ENCODE measurements at places on chromosomes 5 and 9.

GRCh38 chr5:107294211-107294550, 376.6 kb downstream of the EFNA5 start:
- no peak for DNase-seq

- no peak for DNase-seq
These were observed 31.6 kb upstream of the ELL2 start for GRCh38 chr5:95993266-95993665.

- no peak for DNase-seq
These were observed at the start of gene CHSY3 for GRCh38 chr5:129904102-129904666. TSS of gene CHSY3 (plus strand) at chr5:129904465.

- no peak for DNase-seq
These were observed 52.1 kb downstream of the TLE1 start for GRCh38 chr9:81637276-81637675.

DNA sequence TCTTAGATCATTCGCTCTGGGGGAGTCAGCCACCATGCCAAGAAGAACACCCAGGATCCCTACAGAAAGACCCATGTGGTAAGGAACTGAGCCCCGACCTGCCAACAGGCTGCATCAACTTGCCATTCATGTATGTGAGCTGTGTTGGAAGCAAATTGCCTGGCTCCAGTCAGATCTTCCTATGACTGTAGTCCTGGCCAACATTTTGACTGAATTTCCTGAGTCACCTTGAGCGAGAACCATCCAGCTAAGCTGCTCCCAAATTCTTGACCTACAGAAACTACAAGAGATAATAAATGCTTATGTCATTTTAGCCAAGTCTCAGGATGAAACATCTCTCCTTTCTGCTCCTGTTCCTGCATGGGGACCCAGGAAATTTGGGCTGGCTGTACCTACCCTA, 40.0 kb upstream of the SLC44A1 start:
- DNase-seq: no peak

- no peak for DNase-seq
These were observed 988 bp downstream of the OXCT1 start for GRCh38 chr5:41869151-41869723.

DNA sequence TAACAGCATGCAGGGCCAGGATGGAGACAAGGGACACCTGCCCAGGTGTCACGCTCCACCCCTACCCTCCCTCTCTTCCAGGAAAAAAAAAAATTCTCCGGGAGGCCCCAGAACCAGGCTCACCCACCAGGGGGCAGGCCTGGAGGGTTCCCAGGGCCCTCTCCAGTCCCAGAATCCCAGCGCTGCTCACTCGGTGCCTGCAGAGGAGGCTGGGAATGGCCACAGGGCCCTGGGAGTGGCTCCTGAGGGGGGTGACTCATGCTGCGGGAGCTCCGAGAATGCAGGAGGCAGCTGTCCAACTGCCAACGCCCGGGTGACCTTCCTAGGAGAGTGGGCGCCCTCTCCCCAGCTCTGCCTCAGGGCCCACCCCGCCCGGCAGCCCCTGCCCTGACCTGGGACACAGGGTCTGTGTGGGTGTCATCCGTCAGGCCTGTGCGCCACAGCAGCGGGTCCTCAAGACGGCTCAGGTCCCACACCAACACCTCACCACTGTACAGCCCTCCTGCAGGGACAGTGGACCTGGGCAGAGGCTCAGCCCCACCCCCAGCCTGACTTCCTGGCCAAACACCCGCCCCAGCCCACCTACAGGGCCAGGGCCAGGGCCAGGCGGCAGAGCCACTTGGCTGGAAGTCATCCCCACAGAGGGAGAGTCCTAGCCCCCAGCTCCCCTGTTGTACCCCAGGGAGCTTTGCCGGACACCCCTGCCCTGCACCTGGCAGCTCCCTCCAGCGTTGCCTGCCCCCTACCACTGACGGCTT, 21.2 kb downstream of the DYNC2I2 start:
- DNase-seq: no peak

DNA sequence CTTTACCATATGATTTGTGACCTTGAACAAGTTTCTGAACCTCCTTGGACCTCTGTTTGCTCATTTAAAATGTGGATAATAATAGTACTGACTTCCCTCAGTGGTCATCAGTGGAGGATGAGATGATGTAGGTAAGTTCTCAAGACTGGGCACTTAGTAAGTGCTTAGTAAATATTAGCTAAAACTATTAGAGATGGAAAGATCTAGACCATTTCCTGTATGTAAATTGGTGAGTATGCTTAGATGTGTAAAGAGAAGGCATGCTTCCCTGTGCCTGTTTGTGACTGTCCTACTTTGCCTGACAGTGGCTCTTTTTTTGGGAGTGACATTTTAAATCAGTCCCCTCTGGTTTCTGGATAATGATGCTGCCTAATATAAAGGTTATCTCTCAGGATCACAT, 288.1 kb downstream of the GABRB2 start:
- no peak for DNase-seq

DNA sequence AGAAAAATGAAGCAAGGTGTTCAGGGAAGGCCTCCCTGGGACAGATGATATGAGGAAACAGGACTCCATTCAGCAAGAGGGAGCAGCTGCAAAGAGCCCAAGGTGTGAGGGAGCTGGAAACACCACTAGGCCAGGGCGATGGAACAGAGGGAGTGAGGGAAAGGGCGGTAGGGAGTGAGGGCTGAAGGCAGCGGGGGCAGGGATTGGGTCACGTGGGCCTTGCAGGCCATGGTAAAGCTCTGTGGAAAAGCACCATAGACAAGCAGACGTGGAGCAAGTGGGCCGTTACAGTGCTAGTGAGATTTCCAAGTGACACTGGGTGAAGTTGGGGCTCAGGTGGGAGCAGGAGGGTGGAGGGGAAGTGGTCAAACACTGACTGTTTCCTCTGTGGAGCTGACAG, 10.8 kb upstream of the PRRC1 start:
- no peak for DNase-seq

- no peak for DNase-seq
These were observed 34.3 kb downstream of the NACC2 start for GRCh38 chr9:136060671-136061371.

- DNase-seq: no peak
These were observed 257.4 kb downstream of the ENC1 start for GRCh38 chr5:74382987-74383593.

DNA sequence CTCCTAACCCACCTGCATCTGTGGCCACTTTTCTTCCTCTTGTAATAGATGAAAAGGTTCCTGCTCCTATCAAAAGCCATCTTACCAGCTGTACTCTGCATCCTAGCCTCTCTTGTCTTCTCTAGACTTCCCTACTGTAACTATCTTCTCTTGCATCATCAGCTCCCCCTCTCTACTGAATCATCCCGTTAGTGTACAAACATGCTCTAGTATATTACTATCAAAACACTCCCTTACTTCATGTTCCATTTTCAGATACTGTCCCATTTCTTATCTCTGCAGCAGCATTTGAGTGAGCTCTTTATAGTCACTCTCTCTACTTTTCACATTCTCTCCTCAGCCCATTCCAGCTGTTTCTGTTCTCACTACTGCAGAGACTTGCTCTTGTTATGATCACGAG, 2.8 kb downstream of the SRA1 start:
- DNase-seq: no peak

DNA sequence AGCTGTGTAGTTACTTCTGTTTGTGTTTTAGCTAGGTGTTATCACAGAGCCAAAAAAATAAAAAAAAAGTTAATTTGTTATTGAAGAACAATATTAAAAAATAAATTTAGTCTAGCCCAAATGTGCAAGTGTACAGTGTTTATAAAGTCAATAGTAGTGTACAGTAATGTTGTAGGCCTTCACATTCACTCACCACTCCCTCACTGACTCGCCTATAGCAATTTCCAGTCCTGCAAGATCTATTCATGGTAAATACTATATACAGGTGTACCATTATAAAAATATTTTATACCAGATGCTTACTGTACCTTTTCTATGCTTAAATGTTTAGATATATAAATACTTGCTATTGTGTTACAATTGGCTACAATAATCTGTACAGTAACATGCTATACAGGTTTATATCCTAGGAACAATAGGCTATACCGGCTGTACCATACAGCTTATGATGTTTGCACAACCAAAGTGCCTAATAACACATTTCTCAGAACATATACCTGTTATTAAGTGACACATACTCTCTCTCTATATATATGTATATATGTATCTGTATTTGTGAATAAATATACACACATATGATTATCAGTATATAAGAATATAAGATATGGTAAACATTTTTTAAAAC, 341.4 kb upstream of the EDIL3 start:
- no peak for DNase-seq

GRCh38 chr9:114247077-114247476, 75.8 kb upstream of the ORM1 start:
- no peak for DNase-seq

DNA sequence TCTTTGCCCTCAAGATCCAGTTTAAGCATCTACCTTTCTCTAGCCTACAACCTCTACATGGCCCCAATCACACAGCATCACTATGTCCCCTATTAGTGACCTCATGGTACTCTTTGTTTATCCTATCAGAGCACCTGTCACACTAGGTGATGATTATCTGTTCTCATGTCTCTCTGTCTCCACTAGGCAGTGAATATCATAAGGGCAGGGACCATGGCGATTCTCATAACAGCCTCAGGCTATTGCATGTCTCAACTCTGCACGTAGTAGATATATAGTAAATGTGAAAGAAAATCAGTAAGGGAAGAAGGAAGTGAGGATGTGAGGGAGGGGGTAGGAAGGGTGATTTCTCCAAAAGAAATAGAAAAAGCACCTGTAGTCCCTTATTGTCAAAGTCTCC, 311.0 kb downstream of the NSG2 start:
- DNase-seq: no peak

- no peak for DNase-seq
These were observed 26.1 kb upstream of the RNU6ATAC start for GRCh38 chr9:134190232-134191121.

- peak; percentile 17 for DNase-seq
These were observed 100.6 kb upstream of the SELENOP start for GRCh38 chr5:42912184-42912798.

- DNase-seq: no peak
These were observed 277.5 kb downstream of the MARCHF11 start for GRCh38 chr5:15902066-15902465.

- no peak for DNase-seq
These were observed 90.5 kb upstream of the TNC start for GRCh38 chr9:115208501-115208900.

DNA sequence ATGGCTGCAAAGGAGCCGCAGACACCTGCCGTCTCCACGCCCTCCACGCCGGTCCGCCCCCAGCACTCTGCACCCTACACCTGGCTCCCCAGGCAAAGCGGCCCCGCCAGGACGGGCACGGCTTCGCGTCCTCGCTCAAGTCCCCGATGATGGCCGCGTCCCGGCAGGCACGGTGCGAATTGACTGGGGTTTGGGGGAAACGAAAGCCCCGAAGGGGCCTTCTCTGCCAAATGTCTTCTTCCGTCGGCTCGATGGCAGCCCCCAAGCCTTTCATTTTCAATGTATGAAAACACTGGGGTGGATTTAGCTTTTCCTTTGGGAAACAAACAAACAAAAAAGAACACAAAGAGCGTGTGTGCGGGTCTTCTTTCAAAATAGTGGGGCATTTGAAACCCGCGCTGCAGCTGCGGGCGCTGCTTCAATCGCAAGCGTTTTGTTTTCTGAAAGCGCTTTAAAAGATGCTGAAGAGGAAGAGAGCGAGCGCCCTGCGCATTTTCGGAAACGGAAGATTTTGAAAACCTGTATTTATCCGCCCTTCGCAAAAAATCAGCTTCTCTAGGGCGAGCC, 160.0 kb downstream of the RMI1 start:
- no peak for DNase-seq

DNA sequence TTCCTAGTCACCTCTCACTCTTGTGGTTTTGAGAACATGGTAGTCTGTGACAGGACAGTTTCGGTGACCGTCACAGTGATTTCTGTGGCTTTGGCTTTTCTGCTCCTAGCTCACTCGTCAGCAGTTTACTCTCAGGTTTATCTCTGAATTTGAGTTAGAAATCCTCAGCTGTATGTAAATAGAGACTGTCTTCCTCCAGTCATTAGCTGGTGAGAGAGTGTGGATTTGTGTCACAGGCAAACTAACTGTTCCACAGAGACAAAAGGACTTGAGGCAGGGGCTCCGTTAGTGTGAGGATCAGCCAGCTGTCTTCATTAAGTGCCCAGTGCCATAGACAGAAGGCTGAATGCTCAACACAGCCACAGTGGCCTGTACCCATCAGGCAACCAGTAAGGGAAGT, 131.4 kb downstream of the CD180 start:
- no peak for DNase-seq

DNA sequence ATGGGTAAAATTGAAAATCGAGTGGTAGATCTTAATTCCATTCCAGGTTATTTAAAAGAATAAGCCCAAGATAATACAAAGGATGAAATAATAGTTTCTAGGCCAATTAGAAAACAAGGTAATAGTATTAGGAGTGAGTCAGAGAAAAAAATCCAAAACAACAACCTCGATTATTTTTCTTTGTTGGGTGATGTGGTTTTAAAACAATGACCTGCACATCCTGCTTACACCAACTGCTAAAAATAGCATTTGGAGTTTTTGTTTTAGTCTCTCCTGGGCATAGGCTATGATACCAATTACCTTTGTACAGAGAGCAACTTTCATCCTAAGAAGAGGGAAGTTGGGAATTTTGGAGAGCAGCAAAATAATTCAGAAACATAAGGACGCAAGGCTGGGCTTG, 101.7 kb upstream of the MYO10 start:
- no peak for DNase-seq

GRCh38 chr5:78665534-78665933, 17.0 kb upstream of the LHFPL2 start:
- DNase-seq: no peak

DNA sequence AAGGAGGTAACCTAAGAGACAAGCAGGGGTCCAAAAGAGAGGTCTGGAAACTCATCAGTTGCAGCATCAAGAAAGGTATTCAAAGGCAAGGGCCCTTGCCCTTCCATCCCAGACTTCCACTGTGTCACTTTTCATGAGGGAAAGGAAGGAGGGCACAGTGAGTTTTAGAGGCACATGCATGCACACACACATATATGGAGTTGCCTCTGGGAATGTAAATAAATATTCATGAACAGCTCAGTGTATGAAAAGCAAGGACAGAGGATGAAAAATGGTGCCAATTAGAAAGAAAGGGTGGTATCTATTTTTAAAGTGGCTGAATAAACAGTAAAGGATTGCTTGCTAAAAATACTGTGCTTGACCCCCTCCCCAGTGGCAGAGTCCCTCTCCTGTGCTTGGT, 105.3 kb upstream of the LRRTM2 start:
- no peak for DNase-seq

GRCh38 chr5:96256795-96257470, 176.1 kb downstream of the PCSK1 start:
- DNase-seq: no peak

DNA sequence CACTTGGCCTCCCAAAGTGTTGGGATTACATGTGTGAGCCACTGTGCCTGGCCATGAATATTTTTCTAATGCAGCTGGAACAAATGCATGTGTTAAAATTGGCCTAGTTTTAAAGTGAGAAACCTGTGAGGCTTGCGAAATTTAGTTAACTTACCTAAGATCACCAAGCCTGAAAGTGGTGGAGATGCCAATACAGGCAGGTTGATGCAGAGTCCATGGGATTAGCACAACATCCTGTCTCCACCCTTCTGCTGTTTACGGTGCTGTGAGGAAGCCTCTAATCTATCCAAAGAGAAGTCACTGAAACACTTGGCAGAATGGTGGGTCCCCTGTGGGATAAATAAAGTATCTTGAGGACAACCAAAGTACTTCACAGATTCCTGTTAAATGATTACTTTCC, 98.2 kb downstream of the PCSK5 start:
- DNase-seq: no peak
